Eye (tissue), 1 donor: ENCODE measurements at places on chromosomes 1 and 21.
A peak's percentile ranks its signal among the peaks of the same experiment; 100 is the strongest.

GRCh38 chr1:226248091-226248490, 24.6 kb downstream of the MIXL1 start:
- DNase-seq: no peak

- DNase-seq: no peak
Measured at GRCh38 chr1:211639475-211640300, 35.7 kb downstream of the NEK2 start.

GRCh38 chr1:100400404-100400803, 48.1 kb downstream of the CDC14A start:
- DNase-seq: peak; percentile 22

GRCh38 chr1:64039390-64039926, 164.0 kb upstream of the UBE2U start:
- peak; percentile 83 for DNase-seq

DNA sequence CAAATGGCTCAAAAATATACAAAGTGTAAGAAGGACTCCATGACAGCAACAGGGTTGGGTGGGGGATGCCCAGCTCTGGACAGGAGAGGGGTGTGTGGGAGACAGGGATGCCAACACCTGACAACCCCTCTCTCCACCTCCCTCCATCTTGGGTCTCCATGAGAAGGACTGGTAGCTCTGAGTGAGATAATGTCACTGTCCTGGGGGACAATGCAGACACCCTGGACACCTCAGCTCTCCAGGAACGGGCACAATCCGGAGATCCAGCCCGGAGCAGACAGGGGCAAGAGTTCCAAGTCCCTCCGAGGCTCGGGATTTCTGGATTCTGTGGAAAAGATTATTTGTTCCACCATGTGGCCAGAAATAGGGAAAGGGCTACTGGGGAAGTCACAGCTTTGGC, 122.5 kb downstream of the GLIS1 start:
- DNase-seq: no peak

DNA sequence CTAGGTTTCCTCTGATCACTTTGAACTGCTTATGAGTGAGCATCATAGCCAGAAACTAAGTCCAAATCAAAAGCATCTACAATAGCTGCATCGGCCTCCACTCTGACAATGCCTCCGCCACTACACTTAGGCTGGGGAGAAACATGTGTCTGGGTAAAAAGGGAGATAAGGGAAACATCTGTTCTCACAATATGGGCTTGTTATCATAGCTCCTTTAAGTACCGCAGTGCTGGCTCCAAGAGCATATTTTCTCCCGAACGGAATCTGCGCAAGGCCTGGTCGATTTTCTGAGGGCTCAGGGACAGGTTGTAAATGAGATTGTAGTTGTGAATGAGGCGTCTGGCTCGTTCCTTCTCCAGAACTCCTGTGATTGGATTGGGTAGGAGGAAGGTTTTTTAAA, 63.9 kb upstream of the CYP2J2 start:
- peak; percentile 20 for DNase-seq

DNA sequence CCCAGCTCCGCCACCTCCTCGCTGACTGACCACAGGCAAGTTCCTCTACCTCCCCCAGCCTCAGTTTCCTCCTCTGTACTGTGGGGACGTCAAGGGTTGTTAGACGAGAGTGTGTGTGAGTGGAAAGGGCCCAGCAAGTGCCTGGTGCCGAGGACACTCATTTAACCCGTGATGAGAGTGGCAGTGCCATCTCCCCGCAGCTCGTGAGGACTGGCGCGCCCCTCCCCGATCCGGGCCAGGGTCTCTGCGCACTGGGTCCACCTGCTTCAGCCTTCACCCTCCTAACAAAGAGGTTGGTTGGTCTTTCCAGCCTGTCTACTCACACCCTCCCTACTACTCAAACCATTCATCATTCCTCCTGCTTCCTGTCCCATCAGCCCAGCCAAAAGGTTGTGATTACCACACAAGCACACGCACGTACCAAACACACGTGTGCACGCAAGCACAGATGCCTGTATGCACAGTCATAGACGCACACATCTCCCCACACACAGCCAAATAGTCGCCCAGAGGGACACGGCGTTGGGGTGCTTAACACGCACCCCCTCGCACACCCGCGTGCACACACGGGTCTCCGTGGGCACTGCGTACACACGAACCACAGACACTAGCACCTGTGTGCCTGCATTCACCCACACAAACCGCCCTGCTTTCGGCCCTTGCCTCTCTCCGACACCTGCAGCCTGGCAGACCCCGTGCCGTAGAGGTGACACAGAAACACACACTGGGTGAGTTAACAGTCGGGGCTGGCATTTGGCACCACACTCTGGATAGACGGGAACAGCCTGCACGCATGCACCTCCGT, 39.3 kb downstream of the TAS1R2 start:
- DNase-seq: no peak

DNA sequence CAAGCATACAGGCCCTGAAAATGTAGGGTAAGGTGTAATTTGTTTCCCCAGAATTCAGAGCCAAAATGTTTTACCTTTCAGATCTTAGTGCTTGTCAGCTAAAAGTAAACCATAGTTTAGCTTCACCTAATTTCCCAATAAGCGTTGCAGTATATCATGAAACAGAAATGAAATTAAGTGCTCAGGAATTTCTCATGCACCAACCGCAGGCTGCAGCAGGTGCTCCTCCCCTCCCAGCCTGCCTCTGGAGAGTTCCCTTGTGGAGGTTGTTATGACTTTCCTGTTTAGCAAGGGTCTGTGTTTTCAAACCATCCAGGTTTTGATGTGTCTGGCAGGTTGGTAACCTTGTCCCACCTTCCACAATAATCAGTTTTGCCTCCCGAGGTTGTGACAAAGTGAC, 118.5 kb downstream of the HLX start:
- DNase-seq: no peak

GRCh38 chr1:159712080-159712479, 2.3 kb downstream of the CRP start:
- DNase-seq: no peak

DNA sequence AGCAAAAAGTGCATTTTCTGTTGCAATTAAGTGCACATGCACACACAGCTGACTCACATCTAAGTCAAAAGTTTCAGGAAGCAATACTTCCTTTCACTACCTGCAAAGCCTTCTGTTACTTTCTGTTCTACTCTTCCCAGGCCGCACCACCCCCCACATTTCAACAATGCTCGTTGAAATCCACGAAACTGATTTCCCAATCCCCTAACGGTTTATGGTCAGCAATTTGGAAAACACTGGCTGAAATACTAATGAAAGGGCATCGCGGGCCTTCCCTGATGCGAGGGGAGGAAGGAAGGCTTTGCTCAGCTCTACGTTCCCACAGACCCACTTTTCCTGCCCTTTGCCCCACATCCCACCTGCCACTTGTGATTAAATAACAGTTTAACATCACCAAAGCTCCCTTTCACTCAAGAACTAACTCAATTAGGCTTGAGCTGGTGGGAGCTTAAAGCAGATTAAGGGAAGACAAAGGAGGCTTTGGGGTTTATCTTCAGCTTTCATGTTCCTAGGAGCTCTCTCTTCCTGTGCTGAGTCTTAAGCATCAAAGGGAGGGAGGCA, 243.2 kb upstream of the RAB4A start:
- peak; percentile 83 for DNase-seq

- no peak for DNase-seq
Measured at GRCh38 chr1:193219391-193219790, 33.0 kb upstream of the B3GALT2 start.

- DNase-seq: no peak
Measured at GRCh38 chr1:67013573-67013972, 40.4 kb downstream of the SLC35D1 start.

DNA sequence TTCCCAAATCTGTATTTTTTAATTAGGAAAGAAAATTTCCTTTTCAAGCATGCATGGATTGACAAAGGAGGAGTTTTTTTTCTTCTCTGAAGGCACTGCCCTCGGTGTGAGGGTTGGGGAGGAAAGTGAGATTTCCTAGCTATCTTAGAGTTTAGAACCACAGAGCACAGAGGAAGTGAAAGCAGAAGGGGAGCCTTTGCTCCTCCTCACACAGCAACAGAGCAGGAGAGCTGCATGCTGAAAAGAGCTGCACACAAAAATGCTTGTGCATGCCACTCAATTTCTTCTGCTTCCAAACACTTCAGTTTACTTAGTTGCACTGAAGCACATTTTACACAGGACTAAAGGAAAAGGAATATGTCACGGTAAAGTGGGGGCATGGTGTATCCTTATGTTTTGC, 308.1 kb downstream of the GPATCH2 start:
- no peak for DNase-seq

GRCh38 chr1:71586030-71586429, 505.2 kb upstream of the ZRANB2 start:
- no peak for DNase-seq

GRCh38 chr1:71908303-71908702, 374.0 kb downstream of the NEGR1 start:
- DNase-seq: no peak

DNA sequence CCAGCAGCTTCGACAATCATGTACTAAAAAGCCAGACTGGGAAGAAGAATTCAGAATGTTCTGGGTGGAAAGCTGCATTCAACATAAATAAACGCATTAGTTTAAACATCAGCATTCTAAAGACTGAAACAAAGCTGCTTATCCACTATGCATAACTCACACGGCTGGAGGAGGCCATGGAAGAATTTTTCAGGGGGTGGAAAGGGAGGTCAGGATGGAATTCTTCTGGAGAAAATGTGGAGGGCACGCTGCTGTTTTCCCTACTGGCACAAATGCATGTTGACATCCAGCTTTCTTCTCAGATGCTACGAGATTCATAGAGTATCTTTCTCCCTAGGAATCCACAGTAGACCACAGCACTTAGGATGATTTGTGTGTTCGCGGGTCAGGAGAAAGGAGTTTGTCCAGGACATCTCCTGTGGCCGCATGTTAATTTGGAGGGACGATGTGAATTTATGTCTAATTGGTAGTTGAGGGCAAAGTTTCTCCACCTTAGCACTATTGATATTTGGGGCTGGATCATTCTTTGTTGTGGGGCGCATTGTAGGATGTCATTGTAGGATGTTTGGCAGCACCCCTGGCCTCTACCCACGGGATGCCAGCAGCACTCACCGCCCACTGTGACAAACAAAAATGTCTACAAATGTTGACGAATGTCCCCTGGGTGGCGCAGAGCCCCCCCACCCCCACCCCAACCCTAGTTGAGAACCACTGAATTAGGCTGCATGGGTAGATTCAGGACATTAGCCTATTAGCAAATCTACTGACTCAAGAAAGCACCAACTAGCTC, 86.5 kb upstream of the KAZN start:
- peak; percentile 80 for DNase-seq

- DNase-seq: no peak
Measured at GRCh38 chr1:51093581-51093980, 8.4 kb upstream of the C1orf185 start.
